Small intestine (tissue), 16 donors: ENCODE measurements at places on chromosomes 2 and 18. TPM values are rescaled to one million over a fixed set of nuclear protein-coding genes. Genes with fewer than 3 reads are reported as not detected.
A peak's percentile ranks its signal among the peaks of the same experiment; 100 is the strongest.

DNA sequence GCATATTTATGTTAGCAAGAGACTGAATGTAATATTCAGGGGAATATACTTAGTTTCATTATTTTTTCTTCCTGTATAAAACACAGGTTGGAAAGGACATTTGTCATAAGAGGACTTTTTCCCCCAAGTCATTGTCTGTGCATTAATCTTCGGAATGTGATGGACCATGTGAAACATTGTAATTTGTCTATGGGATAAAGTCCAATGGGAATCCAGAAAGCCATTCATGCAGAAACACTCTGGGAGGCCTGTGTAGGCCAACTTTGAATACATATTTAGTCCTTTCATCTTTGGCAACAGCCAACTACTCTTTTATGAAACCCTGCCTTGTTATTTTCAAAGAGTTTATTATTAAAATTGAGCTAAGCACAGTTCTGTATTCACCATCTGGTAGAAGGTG lies 386.4 kb downstream of the PIK3C3 start:
- no peak for DNase-seq

DNA sequence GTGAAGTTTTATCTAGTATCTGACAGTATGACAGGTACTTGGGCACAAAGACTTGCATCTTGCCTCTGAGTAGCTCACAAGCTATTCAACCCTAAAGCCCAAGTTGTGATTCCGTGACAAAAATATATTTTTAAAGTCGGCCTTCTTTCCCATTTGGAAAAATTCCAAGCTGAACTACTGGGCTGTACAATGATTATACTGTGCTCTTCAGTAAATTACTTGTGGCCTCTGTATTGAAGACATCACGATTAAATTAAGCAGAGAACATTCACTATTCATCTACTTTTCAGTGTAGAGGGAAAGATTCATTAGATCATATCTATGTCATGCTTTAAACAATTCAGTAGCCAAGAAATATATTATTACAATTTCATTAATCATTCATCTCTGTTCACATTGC lies 282.2 kb downstream of the CDH2 start:
- no peak for DNase-seq

DNA sequence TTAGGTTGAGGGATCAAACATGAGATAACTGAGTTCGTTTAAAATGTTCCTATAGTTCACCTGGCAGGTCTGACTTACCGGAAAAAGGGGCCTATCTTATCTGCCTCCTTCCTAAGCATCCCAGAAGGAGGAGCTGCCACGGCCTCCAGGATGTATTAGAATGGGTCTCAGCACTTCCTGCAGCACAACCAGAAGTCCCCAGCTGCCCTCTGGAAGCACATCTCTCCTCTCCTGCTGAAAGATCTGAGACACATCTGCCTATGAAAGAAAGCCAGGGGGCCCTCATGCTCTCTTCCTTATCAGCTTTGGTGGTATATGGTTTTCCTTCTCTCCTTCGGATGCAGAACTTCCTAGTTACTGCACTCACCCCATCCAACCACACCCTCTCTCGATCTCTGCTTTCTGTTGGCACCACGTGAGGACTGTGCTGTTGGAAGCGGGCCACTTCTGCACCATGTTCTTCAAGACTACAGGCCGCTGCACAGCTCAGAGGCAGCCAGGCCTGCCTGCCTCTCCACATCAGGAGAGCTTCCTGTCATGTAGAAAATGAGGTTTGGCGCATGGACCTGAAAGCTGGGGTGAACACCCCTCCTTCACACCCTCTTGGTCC lies 6.5 kb downstream of the IGFBP5 start:
- no peak for DNase-seq

- DNase-seq, result no peak
Observed at GRCh38 chr18:36189486-36189885, 2.2 kb downstream of the MOCOS start.

- peak; percentile 20 for DNase-seq
Observed at GRCh38 chr2:101396316-101396717, 9.0 kb upstream of the CREG2 start.

Gene NOSTRIN
- polyA plus RNA-seq, result 14.0 TPM

Gene UGT1A10
- 0.27 TPM for polyA plus RNA-seq

Gene DAPL1
- 2.7 TPM for polyA plus RNA-seq

Gene SLC16A14
- 2.0 TPM for polyA plus RNA-seq
